ENCODE measurements at places on chromosomes 12 and 14.
A peak's percentile ranks its signal among the peaks of the same experiment; 100 is the strongest.

- no peak for DNase-seq
Observed at GRCh38 chr12:75964150-75964549, 67.4 kb downstream of the PHLDA1 start.

- no peak for DNase-seq
Observed at GRCh38 chr12:57985685-57986084, 44.3 kb downstream of the ATP23 start.

GRCh38 chr14:44525237-44525636 lies 18.2 kb upstream of the FSCB start:
- DNase-seq: no peak

DNA sequence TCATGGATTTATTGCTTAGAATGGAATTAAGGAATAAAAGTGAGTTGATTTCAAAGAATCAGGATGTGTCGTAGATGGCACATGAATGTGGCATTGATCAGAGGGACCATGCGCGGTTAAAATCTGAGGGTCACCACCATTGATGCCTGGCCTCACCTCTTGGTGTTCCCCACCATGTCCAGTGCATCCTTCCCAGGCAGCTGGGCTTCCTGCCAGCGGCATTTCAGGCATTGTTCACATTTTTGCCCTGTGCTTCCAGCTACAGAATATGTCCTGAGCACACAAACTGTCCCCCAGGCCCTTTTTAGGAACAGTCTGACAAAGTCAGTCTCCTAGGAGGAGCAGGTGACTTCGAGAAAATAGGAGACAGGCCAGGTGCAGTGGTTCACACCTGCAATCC lies 42.0 kb upstream of the TSPAN9 start:
- no peak for DNase-seq

- no peak for DNase-seq
Observed at GRCh38 chr12:100445081-100445481, 28.6 kb upstream of the NR1H4 start.

DNA sequence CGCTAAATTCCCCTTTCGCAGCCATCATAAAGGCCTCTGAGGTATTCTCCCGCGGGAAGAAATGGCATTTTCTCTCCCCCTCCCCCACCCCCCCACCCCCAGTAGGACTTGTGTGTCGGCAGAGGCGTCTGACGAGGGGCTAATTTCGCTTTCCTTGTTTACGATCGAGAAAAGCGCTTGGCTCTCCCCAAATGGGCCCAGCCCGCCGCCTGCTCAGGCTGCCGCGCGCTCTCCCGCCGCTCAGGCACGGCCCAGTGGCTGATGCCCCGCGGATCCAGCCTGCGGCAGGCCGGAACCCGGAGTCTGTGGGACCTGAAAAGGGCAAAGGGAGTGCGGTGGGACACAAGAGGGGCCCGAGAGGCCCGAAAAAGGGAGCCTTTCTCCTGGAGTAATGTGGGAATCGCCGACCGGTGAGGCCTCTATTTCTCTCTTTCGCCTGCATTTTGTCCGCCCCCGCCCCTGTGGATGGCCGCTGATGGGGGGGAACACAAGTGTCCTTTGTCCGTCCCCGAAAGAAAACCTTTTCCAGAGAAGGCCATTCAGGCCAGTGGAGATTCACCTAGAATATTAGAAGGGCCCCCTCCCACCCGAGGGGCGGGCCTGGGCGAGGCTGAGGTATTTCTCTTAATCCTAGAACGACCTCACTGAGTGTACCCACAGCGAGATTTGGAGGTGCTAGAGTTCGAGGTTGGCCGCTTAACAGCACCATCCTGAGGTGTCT lies 9.0 kb upstream of the HOXC6 start:
- DNase-seq: no peak

GRCh38 chr12:122523846-122524718 lies 2.7 kb downstream of the RSRC2 start:
- DNase-seq: peak; percentile 16

- no peak for DNase-seq
Observed at GRCh38 chr12:117583677-117584225, 222.3 kb upstream of the NOS1 start.

- DNase-seq: no peak
Observed at GRCh38 chr12:42798811-42799438, 209.4 kb upstream of the PRICKLE1 start.

GRCh38 chr12:29281371-29282005 lies 99.5 kb downstream of the ERGIC2 start:
- no peak for DNase-seq

- peak; percentile 17 for DNase-seq
Observed at GRCh38 chr12:16037533-16037932, 126.4 kb downstream of the DERA start.

DNA sequence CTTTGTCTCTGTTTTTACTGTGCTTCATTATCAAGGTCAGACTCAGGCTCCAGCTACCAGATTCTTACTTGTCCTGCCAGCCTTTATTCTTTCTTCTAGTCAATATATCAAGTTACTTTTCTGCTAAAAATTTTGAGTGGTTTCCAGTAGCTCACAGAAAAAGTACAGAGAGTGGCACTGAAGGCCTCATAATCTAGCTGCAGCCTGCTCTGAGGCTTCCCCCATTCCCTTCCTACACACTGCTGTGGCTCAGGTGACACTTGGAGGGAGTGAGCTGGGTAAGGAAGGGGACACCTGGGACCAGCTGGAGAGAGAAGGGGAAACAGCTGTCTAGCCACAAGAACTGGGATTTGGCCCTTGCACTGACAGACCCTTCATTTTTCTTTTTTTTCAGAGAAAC lies 25.4 kb downstream of the TTC6 start:
- no peak for DNase-seq

DNA sequence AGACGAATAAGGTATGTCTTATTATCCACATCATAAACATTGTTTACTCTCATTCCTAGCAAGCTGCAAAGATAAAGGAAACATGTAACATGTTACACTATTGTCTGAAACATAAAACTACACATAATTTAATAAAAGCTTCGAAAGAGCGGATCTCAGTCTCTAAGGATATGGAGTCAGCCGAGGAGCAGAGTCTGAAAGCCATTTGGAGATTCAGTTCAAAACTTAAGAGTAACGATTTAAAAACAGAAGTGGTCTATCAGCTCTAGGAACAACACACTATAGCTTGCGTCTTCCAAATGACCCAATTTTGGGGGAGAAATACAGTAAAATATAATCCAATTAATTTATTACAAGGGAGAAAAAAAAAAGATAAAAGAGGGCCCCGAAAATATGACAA lies 775 bp downstream of the NEMF start:
- peak; percentile 37 for DNase-seq

- no peak for DNase-seq
Observed at GRCh38 chr12:79082595-79082994, 218.0 kb downstream of the SYT1 start.

- no peak for DNase-seq
Observed at GRCh38 chr14:68471029-68471963, 321.6 kb downstream of the ZFP36L1 start.

DNA sequence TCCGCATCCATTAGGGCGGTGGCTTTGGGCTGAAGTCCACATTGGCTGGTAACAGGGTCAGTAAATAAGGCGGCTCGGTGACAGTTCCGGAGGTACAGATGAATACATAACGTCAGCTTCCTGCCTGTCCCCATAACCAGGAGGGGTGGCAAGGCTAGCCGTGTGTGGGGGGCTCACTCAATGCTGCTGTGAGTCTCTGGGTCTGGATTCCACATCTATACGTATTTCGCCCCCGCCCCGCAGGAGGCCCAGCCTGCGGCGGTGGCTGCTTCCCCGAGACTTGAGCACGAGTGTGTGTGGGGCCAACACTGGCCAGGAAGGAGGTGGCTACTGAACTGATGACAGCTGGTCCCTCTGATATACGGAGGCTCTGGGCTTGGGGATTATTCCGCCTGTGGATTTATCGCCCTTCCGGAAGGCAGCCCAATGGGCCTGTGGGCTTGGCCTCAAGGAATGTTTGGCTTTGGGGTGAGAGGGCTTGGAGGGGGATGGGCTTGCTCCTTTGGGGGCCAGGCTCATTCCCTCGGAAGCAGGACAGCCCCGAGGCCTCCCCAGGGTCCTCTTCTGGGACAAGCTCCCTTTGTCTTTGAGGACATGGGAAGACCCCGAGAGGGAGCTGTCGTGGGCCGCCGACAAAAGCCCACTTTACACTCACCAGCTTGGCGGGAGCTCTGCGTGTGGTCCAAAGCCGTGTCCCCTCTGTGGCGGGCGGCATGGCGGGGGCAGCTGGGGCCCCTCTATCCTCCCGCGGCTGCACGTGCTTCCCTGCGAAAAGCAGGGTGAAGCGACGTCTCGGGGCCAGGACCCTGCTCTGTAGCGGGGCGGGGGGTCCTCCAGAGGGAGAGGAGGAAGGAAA lies 82.1 kb downstream of the KIF26A start:
- no peak for DNase-seq

GRCh38 chr12:30603129-30603528 lies 92.5 kb downstream of the IPO8 start:
- DNase-seq: no peak

DNA sequence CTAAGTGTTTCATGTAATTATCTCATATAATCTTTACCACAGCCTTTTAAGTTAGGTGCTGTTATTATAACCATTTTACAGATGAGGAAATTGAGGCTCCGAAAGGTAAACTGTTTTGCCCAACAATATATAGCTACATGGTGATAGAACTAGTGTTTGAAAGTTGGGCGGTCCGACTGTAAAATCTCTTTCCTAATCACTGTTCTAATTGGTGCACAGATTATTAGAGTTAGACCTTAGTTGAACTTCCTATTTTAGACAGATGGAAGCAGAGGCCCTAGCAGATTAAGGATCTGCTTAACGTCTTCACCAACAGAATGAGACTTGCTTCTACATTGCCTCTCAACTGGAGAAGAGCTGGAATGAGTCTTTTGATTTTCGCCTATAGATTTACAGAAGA lies 30.0 kb upstream of the DUSP6 start:
- no peak for DNase-seq

DNA sequence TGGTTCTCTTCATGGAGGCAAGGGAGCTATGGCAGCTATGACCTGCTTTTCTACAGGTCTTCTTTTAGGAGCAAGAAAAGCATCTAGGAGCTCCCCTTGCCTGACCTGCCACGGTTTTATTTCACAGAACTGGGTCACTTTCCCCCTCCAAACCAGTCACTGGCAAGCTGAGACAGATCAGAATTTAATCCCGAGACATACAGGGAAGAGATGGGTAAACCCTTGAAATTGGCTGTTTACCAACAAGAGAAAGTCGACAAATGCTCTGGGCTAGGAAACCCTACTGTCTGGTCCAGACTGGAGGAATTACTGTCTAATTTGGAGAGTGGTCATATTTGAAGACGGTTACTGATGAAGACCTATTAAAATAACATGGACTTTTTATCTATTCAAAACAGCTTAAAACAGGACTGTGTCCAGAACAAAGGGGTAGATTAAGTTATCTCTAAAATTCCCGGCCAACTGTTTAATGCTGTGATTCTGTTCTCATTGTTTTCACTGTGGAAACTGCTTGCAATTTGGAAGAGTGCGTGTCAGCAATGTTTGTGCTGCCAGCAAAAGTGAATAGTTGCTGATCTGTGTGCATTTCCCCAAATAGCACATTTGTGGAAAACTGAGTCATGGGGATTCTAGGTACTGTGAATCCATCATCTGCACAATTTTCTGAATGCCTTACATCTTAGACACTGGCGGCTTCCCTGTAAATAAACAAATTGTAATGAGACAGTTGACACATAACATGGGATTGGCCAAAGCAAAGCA lies 73.4 kb upstream of the EEA1 start:
- DNase-seq: no peak

- peak; percentile 35 for DNase-seq
Observed at GRCh38 chr12:54207539-54208294, 18.9 kb upstream of the SMUG1 start.

DNA sequence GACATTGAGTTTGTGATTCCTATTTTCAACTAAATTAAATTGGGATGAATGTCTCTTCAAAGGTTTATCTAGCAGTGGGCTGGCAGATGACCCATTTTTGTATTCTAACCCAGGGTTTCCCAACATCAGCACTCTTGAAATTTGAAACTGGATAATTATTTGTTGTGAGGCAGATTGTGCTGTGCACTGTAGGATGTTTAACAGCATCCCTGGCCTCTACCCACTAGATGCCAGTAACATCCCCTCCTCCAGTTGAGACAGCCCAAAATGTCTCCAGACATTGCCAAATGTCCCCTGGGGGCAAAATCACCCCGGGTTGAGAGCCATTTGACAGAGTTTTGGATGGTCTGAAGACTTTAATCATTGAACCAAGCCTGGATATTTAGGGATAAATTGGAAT lies 11.1 kb downstream of the DAAM1 start:
- DNase-seq: no peak

DNA sequence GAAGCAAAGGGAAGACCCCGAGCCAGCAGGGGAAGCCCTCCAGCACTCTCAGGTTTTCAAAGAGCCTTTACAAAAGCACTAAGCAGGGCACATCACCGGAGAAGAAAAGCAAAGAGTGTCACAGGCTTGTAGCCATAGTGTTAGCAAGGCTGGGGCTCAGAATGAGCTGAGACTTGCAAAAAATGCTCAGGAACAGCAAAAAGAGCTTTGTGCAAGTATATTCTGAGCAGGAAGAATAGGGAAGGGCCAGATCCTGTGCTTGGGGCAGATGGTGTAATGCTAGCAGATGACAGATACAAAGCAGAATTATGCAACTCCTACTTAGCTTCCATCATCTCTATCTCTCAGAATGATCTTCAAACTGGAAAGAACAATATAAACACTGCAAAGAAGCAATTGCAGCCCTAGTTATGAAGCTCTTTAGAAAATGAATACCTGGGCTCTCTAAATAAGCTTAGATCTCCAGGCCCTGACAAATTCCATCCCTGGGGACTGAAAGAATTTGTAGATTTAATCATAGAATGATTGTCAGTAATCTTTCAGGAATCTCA lies 23.7 kb upstream of the PARP11 start:
- no peak for DNase-seq

GRCh38 chr12:15540005-15540404 lies 217.7 kb downstream of the PTPRO start:
- DNase-seq: no peak

DNA sequence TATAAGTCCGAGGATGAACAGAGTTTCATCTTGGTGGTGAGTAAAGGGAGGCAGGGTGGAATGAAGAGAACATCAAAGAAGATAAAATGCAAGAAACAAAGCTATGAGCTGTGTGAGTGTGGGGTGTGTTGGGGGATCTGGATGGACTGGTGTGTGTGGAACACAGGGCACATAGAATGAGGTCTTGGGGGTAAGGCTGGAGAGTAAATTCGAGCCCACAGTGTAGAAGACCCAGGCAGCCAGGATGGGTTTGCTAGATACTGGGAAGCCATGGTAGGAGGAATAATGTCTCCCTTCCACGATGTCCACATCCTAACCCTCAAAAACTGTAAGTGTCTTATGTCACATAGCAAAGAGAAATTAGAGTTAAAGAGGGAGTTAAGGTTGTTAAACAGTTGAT lies 6.8 kb downstream of the KCNMB4 start:
- DNase-seq: no peak

GRCh38 chr12:47078733-47079467 lies 521 bp upstream of the PCED1B start:
- no peak for DNase-seq

DNA sequence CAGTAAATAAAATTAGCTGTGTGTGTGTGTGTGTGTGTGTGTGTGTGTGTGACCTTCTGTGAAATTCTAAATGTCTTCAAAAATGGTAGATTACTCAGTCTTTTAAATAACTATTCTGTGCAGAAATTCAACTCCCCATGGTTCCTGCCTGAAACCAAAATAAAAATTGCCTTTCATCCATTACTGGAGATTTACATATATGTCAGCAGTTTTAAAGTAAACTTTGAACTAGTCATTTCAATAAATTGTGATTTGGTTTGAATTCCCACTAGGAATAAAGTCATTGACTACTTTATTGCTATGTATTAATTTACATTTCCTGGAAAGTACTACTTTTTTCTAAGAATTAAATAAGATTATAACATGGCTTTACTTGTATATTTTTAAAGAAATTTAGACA lies 5.3 kb downstream of the ELK3 start:
- no peak for DNase-seq

- peak; percentile 45 for DNase-seq
Observed at GRCh38 chr12:21500786-21501257, 613 bp downstream of the RECQL start.
